Anterior cingulate cortex (tissue), 58 donors: ENCODE measurements at places on chromosomes 3 and 15.

DNA sequence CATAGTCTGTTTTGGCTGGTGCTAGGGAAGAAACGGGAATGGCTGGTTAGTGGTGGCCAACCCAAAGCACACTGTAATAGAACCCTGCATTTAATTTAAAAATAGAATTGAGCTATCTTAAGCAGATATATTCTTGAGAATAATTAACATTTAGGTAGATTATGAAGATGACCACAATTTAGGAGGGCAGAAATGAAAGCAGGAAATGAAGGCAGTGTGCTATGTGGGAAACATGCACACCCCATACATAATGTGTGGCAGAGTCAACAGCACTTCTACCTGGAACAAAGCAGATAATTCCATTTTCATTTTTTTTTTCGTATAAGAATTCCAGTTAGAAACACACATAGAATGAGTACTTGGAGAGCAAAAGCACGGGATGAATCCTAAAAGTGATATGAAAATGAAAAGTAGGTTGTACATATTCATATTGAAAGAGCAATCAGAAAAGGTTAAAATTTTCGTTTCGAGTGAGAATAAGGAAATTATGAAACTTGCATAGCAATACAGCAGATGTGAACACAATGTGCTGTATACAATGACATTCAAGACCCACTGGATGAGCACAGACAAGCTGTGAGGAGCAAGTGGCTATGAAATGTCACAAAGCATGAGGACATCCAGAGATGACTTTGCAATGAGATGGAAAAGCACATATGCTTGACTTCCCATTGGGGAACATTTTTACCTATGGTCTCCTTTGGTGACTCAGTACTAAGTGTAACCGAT, 102.6 kb downstream of the TFG start:
- DNase-seq = no peak

- no peak for DNase-seq
These were observed 576.9 kb downstream of the TUSC7 start for GRCh38 chr3:117286488-117286887.

DNA sequence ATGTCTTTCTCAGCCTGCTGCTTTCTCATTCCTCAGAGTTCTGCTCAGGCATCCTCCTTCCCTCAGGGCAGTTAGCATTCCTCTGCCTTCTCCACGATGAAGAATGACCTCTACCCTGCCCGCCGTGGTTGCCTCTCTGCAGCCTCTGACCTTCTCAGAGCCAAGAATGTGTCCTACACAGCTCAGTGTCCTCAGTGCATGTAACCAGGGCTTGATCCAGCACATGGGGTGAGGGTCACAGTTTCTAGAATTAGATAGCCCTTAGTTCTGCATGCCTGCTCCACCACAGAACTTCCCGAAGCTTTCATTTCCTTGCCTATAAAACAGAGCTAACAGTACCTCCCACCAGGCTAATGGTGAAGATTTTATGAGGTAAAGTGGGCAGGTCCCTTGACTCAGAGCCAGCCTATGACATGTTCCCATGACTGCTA, 182.1 kb downstream of the CLSTN2 start:
- no peak for DNase-seq

GRCh38 chr3:4505688-4506558, 12.8 kb downstream of the ITPR1 start:
- DNase-seq = no peak

- no peak for DNase-seq
These were observed 30.3 kb downstream of the RPN1 start for GRCh38 chr3:128620268-128620691.

- DNase-seq = no peak
These were observed 82.1 kb downstream of the VPS8 start for GRCh38 chr3:184894051-184894450.

DNA sequence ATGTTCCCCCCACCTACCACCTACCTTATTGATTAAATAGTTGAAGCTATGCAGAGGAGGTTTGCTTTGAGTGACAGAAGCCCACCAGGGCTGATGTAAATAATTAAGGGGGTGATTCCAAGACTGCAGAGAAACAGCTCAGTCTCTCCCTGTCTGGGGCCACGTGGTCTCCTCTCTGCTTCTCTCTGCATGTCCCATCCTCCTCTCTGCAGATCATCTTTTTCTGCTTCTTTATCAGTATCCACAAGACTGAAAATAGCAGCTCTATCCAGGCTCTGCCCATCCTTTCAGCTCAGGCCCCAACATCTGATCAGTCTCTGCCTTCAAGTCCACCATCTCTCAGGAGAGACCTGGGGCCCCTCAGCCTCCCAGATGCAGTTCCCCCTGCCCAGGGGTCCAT, 110.8 kb downstream of the ANP32A start:
- no peak for DNase-seq

- peak; percentile 46 for DNase-seq
These were observed at the start of gene ACVR2B for GRCh38 chr3:38453075-38453912. ACVR2B (plus strand) TSS chr3:38453890; CDS start chr3:38454323, 433 bp downstream.

GRCh38 chr3:53169832-53170324, 8.9 kb downstream of the PRKCD start:
- DNase-seq = no peak

- DNase-seq = no peak
These were observed 26.4 kb upstream of the FAM107A start for GRCh38 chr3:58603606-58604005.

GRCh38 chr15:60800299-60801072, 321.5 kb upstream of the ICE2 start:
- DNase-seq = no peak

GRCh38 chr3:177284383-177284881, 87.2 kb upstream of the TBL1XR1 start:
- no peak for DNase-seq

- no peak for DNase-seq
These were observed 1.1 kb upstream of the VIPR1 start for GRCh38 chr3:42501321-42501680.

- peak; percentile 40 for DNase-seq
These were observed 2.8 kb downstream of the ABHD2 start for GRCh38 chr15:89090791-89091626.

- DNase-seq = no peak
These were observed 82.7 kb downstream of the POLR2M start for GRCh38 chr15:57789225-57789624.

- DNase-seq = no peak
These were observed 3.1 kb downstream of the SPRED1 start for GRCh38 chr15:38255690-38256089.

- no peak for DNase-seq
These were observed 19.2 kb upstream of the TFDP2 start for GRCh38 chr3:142168514-142168913.

GRCh38 chr3:149487598-149488197, 13.2 kb downstream of the TM4SF4 start:
- DNase-seq = no peak

- no peak for DNase-seq
These were observed 18.3 kb upstream of the RAB43 start for GRCh38 chr3:129139911-129140310.

DNA sequence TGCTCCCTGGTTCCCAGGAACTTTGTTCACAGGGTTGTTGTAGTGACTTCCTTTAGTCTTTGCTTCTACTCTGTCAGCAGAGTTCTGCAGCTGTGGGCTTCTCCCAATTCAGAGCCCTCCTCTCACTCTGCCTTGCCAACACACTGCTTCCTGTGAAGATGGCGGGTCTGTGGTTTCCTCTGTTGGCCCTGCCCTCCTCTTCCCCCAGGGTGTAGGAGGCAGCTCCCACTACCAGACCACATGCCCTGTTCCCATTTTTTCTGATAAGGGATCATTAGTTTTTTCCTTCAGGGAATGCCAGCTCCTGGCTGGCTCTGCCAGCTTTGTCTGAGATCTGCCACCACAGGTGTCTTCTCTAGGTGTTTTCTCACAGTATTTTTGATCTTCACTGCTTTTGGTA, 12.7 kb downstream of the SPSB4 start:
- no peak for DNase-seq

- no peak for DNase-seq
These were observed 88.7 kb downstream of the CACNA2D3 start for GRCh38 chr3:54211097-54211496.

DNA sequence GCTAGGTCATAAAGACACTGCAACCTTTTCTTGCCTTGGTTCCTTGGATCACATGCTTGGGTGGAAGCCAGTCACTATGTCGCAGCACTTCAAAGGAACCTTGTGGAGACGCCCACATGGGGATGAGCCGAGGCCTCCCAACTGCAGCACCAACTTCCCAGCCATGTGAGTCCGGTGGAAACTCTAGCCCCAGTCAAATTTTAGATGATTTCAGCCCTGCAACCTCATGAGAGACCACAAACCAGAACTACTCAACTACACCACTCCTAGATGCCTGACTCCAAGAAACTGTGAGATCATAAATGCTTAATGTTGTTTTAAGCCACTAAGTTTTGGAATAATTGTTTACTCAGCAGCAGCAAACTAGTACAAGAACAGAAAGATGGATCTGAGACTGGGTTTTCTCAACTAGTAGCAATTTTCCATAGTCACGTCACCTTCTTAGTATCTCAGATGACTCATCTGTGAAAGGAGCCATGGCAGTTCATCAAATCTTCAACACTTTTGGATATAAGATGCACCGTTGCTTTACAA, 86.5 kb downstream of the MB21D2 start:
- no peak for DNase-seq

- DNase-seq = no peak
These were observed 49.6 kb downstream of the SLMAP start for GRCh38 chr3:57805674-57806073.
